ENCODE measurements at places on chromosomes 13 and 19.

DNA sequence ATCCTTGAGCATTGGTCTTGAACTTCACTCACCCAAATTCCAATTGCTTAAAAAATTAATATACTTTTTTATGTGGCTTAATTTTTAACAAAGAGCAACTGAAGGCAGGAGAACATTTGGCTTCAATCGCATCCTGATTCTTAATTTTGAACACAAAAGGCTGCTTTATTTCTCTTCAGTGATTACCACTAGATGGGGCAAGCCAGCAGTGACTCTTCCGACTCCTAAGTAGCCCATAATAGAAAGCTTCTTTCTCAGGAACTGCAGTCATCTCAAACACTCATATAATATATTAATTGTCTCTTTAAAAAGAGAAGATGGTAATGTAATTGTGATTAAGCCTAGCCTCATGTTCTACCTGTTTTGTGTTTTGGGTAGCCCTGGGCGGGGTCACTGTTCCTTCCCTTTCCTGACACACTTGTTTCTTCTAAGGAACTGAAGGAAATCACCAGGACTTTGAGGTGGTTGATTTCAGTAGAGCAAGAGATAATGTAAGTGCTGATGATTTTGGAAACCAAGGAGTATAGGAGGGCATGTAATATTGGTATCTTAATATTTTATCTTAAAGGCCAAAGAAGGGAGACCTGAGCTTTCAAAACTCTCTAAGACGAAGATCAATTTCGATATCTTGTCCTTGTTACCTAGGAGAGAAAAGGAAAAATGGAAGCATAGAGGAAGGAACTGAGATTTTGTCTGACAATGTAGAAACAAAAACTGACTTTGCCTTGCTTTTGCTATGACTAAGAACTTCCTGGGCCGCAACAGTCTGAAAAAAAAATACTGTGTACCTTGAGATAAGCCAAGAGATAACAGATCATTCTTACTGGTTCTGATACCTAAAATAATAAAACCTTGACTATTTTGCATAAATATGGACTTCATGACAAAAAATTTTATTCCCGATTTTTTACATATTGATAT, 73.1 kb downstream of the TNFSF13B start:
- DNase-seq: no peak

DNA sequence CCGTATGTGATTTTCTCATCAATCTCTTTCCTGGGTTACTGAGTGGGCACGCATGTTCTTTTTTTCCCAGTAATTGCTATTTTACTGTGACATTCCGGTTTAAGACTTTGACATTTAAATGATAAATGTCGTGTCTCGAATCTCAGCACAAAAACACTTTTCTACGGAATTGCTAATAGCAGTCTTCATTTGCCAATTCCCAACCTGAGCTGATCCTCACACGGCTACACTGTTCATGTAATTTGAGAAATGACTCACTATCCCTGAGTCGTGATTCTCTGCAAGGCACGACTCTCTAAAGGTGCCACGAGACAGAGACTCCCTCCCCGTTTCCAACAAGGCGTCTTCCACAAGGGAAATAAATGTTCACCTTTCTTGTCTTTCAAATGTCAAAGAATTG, 88.7 kb upstream of the USP29 start:
- DNase-seq: no peak

DNA sequence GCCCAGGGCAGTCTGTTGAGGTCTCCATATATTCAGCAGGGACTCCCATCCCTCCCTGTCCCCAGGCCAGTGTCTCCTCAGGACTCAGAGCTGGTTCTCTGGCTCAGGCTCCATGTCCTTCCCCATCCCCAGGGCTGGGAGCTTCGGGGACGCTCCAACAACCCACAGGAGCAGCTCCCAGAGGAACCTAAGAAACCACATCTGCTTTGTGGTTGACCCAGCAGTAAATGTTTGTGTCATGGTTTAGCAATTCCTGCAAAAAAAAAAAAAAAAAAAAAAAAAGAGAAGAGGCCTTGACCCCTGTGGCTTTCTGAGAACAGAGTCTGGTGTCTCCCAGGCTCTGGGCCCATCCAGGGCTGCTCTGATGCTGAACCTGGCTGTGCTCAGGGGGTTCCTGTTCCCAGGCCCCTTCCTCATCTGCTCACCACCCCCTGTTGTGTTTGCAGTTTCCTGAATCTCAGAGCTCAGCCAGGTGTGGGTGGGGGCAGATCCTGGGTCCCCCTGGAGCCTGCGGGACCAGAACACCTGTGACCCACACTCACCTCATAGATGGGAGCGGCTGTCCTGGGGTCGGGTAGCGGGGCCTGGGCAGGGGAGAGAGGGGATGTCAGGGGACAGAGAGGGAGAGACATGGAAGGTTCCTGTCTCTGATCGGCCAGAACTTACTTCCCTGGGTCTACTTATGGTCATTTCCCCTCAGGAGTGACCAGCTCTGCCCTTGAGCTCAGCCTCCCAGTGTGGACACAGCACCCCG, 25.2 kb upstream of the CEACAM1 start:
- DNase-seq: peak; percentile 36

DNA sequence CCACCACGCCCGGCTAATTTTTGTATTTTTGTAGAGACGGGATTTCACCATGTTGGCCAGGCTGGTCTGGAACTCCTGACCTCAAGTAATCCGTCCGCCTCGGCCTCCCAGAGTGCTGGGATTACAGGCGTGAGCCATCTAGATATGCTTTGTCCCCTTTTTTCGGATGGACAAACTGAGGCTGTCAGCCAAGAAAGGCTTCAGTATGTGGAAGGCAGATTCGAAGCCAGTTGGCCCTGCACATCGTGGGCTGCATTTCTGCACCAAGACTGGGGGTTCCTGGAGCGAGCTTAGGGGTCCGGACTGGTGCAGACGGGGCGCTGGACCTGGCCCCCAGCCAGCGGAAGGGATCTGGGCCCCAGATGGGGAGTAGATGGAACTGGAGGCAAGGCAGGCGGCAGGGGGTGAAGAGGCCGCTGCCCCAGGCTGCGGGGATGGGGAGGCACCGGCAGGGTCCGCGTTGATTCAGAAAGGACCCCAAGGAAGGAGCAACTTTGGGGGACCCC, 9.7 kb upstream of the JUND start:
- DNase-seq: peak; percentile 57

GRCh38 chr13:39938596-39938995, 283.1 kb downstream of the COG6 start:
- no peak for DNase-seq

- peak; percentile 52 for DNase-seq
Measured at GRCh38 chr19:35641515-35642151, at the start of gene ETV2. ETV2 (plus strand) TSS chr19:35641745; CDS start chr19:35642461, 716 bp downstream.

DNA sequence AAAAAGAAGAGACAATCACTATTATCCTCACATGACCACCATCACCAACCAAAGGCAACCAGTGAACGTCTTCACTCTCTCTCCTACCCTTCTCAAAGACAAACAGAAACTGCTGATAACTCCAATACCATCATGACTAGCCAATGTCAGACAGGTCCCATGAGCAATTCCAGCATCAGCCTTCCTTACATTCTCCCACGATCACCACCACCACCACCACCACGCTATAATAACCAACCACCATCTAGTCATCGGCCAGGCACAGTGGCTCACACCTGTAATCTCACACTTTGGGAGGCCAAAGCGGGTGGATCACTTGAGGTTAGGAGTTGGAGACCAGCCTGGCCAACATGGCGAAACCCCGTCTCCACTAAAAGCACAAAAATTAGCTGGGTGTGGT, 3.9 kb downstream of the MYO1F start:
- no peak for DNase-seq

- DNase-seq: no peak
Measured at GRCh38 chr19:4547303-4548237, 7.7 kb upstream of the LRG1 start.

- no peak for DNase-seq
Measured at GRCh38 chr13:35554972-35555623, 78.6 kb upstream of the MAB21L1 start.

- no peak for DNase-seq
Measured at GRCh38 chr13:71210861-71211260, 656.1 kb downstream of the DACH1 start.

- no peak for DNase-seq
Measured at GRCh38 chr19:23795462-23795861, 36.8 kb upstream of the ZNF681 start.

DNA sequence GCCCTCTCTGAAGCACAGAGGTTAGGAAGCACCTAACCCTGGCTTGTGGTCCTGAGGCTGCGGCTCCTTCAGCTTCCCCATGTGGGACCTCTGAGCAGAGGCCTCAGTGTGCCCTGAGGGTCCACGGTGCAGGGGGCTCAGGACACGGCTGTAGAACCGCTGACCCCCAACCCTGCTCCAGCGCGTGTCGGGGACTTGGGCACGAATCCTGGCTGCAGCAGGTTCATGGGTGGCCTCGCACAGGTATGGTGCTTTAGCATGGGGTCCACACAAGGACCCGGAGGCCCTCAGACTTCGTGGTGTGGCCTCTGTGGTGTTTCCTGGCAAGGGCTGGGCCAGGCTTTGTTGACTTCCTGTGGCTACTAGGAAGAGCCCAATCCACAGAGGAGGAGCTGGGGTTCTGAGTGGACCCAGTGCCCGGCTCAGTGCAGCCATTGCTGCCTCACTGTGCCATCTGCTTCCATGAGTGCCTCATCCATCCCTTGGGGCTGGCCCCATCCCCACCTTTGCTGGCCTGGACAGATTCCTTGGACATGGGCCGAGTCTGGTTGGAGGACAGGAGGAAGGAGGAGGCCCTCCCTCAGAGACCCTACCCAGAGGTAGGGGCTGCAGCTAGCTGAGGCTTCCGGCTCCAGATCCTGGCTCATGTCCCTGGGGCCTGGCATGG, 24.5 kb downstream of the ZBTB7A start:
- no peak for DNase-seq

GRCh38 chr13:92657565-92657964, 569.0 kb upstream of the GPC6 start:
- no peak for DNase-seq

Data from left ventricle myocardium superior (tissue), 1 donor.